Omental fat pad (tissue), 4 donors: ENCODE measurements at places on chromosomes 12 and 14. TPM values are rescaled to one million over a fixed set of nuclear protein-coding genes. Genes with fewer than 3 reads are reported as not detected.

- DNase-seq = no peak
These were observed 149.7 kb downstream of the PTPRO start for GRCh38 chr12:15472036-15472435.

DNA sequence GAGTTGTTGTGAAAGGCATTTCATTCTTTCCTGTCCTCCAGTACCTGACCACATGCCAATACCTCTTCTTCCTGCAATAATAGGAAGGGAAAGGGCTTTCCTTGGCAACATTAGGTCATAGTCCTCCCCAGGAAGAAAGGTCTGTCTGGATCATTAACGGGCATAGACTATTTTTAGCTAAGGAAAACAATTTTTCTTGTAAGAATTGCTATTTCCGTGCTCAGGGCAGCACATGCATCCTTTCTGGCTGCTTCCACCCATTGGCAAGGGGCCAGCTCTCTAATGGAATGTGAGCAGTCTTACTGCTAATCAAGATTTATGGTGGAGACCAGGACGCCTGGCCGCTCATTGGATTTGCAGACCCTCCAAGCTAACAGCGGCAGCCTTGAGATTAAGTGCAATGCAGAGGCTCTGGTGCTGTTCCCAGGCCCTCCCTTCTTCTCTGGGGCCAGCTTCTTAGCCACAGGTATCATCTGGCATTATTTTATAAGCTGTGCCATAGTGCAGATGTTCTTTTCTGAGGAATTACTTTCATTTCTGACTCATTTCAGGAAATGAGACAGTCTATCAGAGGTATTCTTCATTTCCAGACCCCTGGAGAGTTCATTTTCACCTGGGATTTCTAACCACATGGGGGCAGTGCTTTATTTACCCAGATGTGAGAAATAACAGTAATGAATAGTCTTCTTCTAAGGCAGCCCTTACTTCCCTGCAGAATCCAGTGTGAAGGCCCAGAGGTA lies 52.9 kb downstream of the ANO6 start:
- DNase-seq = peak; percentile 66

DNA sequence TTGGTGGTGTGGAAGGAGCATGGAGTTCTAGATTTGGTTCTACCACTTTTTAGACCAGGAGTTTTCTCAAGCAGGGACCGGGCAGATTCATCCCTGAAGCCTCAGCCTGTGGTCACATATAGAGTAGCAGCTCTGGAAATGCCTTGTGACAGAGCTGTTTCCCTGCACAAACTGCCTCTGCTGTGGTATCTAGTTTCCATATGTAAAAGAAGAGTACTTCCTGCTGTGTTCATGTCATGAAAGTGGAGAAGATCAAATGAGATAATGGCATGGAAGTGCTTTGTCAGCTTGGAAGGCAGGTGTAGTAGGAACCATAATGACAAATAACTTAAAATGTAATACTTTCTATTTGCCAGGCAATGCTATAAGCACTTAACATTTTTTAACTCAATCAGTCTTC lies 26.1 kb downstream of the OTUB2 start:
- no peak for DNase-seq

- DNase-seq = no peak
These were observed 5.3 kb downstream of the DYRK4 start for GRCh38 chr12:4567073-4567881.

DNA sequence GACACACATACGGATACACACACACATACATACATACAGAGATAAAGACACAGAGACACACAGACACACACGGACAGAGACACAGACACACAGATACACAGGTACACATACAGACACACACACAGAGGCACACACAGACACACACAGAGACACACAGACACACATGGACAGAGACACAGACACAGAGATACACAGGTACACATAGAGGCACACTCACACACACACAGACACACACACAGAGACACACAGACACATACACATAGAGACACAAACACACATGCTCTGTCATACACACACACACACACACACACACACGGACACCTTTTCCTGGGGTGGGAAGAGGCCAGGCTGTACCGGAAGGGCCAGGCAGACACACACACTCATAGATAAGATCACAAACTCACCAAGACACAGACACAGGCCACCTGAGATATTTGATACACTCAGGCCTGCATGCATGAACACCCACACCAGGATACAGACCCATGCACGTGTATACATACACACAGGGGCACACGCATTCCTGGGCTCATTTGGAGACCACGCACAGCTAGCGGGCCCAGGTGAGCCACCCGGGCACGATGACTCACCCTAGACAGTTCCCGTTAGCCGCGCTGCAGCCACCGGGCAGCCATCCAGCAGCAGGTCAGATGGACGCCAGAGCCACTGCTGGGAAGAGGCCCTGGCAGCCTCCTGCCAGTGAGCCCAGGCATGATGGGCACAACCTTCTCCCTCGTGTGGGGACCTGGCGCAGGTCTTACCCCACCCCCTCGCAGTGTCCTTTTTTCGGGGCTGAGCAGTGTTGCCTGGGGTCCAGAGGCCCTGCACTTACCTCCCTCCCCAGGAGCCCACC lies 1.8 kb upstream of the AHNAK2 start:
- no peak for DNase-seq

GRCh38 chr12:55762646-55763045 lies 19.7 kb downstream of the GDF11 start:
- no peak for DNase-seq

DNA sequence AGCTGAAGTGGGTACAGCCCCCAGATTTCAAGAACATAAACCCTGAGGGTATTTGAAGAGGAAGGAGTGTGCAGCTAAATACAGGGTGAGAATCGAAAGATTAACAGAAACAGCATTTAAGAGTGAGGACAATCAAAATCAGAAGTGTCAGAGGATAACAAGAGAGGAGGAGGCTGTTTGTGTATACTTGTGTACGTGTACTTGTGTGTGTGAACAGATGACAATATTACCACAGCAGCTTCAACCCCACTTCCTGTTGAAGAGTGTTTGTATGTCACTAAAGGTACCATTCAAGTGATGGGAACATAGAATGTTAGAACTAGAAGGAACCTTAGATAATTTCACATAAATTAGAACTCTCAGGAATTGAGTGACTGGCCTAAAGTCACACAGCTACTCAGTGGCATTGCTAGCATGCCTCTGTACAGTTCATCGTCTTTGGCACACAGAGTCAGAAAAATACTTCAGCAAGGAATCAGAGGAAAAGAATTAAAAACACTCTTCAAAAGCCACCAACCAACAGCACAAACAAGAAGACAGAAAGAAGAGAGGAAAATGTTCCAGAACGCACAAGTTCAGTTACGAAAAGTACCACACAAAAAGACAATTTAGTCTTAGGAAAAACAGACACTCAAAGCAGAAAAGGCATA lies 164.3 kb upstream of the BCL2L14 start:
- no peak for DNase-seq

- DNase-seq = no peak
These were observed 8.3 kb downstream of the OR11G2 start for GRCh38 chr14:20198991-20199390.

GRCh38 chr14:21025371-21026273 lies 761 bp upstream of the NDRG2 start:
- DNase-seq = no peak

The LRCOL1 gene
- not detected for total RNA-seq

The AKAP3 gene
- 0.47 TPM for total RNA-seq

The NXPH4 gene
- total RNA-seq = 1.4 TPM

The OS9 gene
- 283 TPM for total RNA-seq

The KRT83 gene
- not detected for total RNA-seq

The SLC5A8 gene
- total RNA-seq = not detected

The MFAP5 gene
- 64.5 TPM for total RNA-seq

The HHIPL1 gene
- total RNA-seq = 4.7 TPM

The KRT77 gene
- not detected for total RNA-seq

The CCDC177 gene
- 0.09 TPM for total RNA-seq
